ENCODE measurements at places on chromosomes 5 and 9.
A peak's percentile ranks its signal among the peaks of the same experiment; 100 is the strongest.

DNA sequence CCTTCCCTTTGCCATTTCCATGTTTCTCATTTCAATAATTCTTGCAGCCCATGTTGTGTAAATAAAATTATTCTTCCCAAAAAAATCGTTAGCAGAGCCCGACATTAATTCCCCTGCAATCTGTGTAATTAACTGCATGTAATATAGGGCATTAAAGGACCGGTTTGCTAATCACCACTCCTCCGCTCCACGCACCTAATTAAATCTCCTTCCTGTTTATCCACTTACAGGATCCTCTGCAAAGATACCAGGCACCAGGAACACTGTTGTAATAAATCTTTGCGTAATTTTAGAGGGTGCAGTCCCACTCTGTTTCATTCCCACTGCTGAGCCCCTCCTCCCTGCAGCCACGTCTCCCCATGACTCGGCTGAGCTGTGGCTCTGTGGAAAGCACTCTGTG is 105.0 kb upstream of the PPP1R26 start:
- no peak for DNase-seq

GRCh38 chr5:129717751-129718310 is 30.1 kb upstream of the MINAR2 start:
- DNase-seq = no peak

DNA sequence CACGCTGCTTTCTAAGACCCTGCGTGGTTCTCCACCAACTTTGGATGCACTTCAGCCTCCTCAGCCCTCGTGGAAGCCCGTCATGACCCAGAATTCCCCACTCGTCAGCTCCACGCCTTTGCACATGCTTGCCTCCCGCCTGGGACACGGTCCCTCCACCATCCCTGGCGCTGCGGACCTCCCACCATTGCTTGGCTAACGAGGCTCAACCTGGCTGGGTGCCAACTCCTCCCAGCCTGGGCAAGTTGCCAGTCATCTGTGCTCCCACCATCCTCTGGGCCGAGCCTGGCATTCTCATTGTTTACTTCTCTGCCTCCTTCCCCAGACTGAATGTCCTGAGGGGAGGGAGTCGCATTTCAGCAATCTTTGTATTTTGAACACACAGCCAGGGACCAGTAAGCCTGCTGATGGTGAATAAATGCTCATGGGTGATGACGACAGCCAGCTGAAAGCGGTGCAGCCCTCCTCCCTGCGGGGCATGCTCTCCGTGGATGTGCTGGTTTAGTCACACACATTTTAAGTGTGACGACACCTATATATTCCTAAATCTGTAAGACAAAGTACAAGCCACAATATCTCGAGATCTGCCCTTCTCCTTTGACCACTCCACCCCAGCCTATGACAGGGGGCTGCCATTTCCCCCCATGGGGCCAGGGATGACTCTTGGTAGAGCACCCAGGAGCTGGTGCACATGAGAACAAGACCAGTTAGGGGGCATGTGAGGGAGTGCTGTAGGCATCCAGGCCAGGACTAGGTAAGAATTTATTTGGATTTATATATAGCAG is 37.6 kb downstream of the ANKRD33B start:
- peak; percentile 60 for DNase-seq

GRCh38 chr5:4373051-4373820 is 766.9 kb upstream of the ADAMTS16 start:
- DNase-seq = no peak

GRCh38 chr5:172925336-172925948 is 33.8 kb upstream of the RPL26L1 start:
- no peak for DNase-seq

DNA sequence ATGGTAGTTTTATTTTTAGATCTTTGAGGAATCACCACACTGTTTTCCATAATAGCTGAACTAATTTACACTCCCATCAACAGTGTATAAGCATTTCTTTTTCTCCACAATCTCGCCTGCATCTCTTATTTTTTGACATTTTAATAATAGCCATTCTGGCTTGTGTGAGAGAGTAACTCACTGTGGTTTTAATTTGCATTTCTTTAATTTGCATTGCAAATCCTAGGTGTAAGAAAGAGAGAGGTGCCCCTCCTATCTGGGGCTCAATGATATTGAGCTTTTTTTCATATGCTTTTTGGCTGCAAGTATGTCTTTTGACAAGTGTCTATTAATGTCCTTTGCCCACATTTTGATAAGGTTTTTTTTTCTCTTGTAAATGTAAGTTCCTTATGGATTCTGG is 106.3 kb upstream of the SLC27A6 start:
- DNase-seq = no peak
